Activated naive CD4-positive, alpha-beta T cell treated with Interleukin-2 at 50 U/mL for 16 hours (primary cell): ENCODE measurements at places on chromosomes 6 and 20.

DNA sequence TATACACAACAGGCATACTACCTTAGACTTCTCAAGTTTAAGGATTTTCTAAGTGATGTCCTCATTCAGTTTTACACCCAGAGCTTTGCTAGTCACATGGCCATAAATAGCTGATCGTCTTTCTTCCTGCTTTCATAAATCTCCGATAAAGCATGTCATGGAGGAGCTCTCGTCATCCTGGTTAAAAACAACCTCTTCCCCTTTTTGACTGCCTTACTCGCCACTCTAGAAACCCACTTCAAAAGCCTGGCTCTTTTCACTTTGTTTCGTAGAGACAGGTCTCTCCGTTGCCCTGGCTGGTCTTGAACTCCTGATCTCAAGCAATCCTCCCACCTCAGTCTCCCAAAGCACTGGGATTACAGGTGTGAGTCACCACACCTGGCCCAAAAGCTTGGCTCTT, 67.0 kb upstream of the SMIM29 start:
- DNase-seq, result no peak

DNA sequence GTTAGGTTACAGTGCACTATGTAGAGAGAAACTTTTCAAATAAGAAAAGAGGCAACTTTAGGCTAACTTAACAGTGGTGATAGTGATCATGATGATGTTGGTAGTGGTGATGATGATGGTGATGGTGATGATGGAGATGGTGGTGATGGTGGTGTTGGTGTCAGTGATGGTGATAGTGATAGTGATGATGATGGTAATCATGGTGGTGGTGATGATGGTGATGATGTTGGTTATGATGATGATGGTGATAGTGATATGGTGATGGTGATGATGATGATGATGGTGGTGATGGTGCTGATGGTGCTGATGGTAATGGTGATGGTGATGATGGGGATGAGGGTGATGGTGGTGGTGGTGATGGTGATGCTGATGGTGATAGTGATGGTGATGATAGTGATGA, 107.4 kb downstream of the DLL1 start:
- DNase-seq, result no peak

DNA sequence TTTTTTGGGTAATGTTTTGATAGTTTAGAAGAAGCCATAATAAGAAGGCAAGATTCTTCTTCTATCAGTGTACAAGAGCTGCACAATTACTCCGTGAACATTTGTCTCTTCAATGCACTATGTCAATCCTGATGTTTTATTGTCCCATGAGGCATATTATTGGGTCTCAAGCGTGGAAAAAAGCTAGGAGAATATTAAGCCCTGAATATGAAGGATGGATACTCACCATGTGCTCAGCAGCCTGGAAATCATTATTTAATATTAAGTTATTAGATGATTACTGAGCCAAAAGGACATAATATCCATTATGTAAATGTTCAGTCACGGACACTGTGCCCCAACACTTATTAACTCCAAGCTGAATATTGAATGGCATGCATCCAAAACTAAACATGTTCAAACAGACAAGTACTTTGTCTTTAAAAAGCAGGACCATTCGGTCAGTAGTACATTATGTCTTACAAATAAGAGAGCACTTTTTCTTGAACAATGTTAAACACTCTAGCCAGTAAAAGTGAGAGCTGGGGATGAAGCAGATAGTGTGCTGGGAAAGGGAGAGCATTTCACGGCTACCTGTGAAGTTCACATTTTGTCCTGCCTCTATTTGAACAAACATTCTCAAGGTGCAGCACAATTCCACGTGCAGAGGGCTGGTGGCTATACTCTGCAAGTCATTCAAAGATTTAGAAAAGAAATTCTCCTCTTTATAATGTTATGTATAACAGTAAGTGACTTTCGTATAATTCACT, 70.6 kb upstream of the CNR1 start:
- DNase-seq, result no peak

GRCh38 chr6:106767271-106767670, 137.9 kb downstream of the QRSL1 start:
- DNase-seq, result no peak

GRCh38 chr6:111552241-111552744, 53.4 kb downstream of the TRAF3IP2 start:
- no peak for DNase-seq

DNA sequence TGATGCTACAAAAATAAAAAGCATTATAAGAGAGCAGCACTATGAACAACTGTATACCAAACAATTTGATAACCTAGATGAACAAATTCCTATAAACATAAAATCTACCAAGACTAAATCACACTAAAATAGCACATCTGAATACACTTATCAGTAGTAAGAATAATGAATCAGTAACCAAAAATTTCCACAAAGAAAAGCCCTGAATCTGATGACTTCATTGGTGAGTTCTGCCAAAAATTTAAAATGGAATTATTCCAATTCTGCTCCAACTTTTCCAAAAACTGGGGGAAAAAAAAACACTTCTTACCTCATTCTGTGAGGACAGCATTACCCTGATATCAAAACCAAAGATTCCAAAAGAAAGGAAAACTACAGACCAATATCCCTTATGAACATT, 206.2 kb downstream of the WDR27 start:
- no peak for DNase-seq

DNA sequence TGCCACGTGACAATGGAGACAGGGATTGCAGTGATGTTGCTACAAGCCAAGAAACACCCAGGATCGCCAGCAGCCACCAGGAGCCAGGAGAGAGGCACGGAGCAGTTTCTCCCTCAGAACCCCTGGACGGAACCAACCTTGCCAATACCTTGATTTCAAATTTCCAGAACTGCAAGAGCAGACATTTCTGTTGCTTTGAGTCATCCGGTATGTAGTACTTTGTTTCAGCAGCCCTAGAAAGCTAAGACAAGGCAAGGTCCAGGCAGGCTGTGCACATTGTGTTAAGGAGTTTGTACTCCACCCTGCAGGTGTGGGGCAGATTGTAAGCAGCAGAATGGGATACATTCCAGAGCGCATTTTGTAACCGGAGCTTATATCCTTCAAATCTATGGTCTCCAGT, 48.3 kb downstream of the TRERF1 start:
- DNase-seq, result no peak

- DNase-seq, result no peak
Observed at GRCh38 chr20:17936761-17937732, 31.5 kb downstream of the SNX5 start.

DNA sequence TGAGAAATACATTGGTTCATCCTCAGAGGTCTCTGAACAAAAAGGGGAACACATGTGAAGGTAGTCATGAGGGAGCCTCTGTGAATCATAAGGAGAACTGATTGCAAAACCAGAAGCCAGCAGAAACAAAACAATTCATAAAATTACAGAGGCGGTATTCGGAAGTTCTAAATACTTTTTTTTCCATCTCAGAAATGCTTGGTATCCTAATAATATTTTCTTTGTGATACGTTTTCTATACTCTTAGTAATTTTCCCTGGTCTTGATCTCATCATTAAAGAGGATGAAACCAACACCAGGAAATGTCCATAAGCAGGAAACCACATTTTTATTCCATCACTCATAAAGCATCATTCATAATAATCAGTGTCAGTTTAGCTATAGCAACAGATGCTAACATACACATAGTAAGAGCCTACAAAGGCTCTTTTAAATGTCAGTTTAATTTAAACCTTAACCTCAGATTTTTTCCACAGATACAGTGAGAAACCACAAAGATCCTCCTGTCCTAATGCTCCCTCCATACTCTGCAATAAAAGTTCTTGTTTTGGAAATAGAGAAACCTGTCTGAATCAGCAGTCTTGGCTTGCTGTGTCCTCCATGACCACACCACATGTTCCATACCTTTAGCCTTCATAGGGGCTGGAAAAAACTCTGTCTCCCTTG, 29.2 kb downstream of the SGK1 start:
- peak; percentile 11 for DNase-seq

DNA sequence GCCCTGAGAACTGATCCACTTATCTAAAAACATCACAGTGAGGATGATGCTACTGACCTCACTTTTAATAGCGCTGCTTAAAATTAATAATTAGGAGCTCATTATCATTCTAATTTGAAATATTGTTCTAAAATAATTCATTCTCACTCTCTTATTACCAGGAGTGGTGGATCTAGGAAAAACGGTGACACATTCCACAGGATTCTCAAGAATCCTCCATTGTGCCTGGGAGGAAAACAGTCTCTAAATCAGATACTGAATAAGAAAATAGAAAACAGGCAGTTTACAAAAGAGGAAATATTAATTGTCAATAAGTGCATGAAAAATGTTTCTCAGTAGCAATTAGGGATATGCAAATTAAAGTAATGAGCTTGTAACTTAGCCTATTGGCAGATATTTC, 187.4 kb downstream of the TENT5A start:
- no peak for DNase-seq

DNA sequence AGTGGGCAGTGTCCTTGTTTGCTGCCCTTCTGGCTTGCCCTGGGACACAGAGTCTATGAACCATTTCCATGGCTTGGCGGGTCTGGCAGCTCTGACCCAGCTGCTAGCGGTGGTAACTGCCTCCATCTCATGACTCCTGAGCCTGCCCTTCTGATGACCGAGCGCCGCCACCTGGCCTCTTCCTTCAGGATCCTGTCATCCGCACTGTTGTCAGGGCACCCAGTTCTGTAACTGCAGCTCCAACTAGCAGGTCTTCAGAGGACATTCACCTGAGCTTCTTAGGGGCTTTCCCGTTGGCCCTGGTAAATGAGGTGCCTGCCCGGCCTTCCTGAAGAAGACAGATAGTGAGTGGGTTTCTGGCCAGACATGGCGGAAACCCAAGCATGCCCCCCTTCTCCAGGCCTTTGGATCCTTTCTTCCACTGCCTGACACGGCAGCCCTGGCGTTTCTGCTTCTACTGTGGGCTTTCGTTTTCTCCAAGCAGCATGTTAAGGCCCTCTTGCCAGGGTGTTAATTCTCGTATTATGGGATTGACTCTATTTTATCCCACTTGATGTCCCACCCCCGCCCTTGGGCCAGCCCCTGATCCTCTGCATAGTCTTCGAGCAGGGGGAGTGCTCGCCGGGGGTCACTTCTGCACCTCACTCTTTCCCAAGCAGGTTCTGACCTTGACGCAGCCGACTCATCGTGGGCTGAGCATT, 24.7 kb downstream of the PACSIN1 start:
- no peak for DNase-seq

GRCh38 chr20:57369596-57369995, 18.5 kb downstream of the RAE1 start:
- DNase-seq, result no peak

DNA sequence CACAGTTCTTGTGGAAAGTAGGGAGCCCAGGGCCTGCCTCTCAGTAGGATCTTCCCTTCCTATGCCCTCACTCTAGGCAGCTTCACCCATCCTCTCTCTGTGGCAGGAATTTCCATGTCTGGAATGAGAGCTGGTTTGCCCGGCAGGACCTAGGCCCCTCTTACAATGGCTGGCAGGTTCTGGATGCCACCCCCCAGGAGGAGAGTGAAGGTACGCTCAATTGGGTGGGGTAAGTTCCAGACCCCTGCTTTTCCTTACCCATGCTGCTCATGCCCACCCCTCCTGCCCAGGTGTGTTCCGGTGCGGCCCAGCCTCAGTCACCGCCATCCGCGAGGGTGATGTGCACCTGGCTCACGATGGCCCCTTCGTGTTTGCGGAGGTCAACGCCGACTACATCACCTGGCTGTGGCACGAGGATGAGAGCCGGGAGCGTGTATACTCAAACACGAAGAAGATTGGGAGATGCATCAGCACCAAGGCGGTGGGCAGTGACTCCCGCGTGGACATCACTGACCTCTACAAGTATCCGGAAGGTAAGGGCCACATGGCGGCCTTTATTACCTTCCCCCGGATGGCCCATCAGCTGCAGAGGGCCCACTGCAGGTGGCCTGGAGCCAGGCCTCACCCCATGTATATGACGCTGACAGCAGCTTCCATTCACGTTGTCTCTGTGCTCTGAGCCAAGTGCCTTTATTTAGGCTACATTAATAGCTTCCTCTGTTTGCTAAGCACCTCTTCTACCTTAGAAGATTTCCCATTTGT, 22.8 kb downstream of the TGM6 start:
- no peak for DNase-seq

DNA sequence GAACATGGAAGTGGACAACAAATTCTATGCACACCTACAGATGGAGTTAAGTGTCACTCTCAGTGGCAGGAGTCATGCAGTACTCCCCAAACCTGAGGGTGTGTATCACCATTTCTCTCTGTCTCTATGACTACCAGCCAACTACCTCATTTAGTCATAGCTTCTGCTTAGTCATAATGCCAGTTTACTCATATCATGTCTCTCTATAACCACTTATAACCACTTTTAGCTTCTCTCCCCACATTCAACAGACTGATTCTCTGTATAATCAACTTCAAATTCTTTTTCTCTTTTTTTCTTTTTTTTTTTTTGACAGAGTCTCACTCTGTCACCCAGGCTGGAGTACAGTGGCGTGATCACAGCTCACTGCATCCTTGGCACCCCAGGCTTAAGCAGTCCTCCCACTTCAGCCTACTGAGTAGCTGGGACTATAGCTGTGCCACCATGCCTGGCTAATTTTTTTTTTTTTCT, 13.8 kb upstream of the GTF3C6 start:
- peak; percentile 53 for DNase-seq

- no peak for DNase-seq
Observed at GRCh38 chr6:3140201-3140600, 17.1 kb downstream of the TUBB2A start.

DNA sequence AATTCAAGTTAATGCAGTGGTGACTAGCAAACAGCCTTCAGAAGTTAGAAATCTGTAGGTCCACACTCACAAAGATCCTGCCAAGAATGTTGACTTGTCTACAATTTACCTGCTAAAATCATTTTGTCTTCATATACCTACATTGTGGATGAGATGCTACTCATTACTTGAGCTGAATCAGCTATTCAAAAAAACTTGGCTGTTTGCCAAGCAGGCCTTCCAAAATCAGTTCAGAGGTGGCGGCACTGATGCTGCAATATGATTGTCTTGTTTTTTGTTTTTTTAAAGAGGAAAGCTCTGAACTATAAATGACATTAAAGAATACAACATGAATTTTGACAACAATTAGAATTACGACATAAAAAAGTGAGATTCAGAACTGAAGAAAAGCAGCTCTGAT, 354.7 kb upstream of the KHDRBS2 start:
- no peak for DNase-seq

DNA sequence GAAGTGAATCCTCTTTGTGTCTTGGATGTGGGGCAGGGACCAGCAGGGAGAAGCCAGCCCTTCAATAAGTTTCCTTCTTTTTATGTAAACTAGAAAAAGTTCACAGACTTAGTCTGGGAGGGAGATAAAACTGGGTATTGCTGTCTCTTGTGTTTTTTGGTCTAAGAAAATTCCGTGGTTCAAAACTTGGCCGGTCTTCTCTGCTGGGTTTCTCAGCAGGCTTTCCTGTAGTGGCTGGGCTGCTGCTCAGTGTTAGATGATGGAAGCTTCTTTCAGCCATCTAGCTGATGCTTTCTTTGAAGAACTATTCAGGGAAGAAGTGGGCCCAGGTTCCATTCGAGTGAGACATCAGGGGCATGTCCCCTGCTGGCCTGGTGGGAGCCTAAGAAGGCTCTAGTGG, 70.7 kb upstream of the SCP2D1 start:
- no peak for DNase-seq

DNA sequence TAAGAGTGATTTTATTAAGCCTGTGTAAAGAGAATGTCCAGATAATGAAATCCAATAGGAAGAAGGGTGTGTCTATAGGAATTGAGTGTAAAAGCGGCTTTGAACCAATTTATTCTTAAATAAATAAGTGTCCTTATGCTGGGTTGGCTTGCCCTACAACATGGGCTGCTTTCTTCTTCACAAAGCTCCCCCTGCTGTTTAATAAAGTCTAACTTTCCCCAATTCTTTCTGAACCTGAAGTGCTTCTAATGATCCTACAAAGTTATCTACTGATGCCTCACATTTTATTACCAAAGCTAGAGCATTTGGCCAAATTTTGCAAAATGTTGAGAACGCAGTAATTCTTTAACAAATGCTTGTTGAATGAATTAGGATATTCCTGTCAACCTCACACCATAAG, 36.3 kb upstream of the SIRT5 start:
- DNase-seq, result no peak
